ENCODE measurements at places on chromosomes 4 and X.

DNA sequence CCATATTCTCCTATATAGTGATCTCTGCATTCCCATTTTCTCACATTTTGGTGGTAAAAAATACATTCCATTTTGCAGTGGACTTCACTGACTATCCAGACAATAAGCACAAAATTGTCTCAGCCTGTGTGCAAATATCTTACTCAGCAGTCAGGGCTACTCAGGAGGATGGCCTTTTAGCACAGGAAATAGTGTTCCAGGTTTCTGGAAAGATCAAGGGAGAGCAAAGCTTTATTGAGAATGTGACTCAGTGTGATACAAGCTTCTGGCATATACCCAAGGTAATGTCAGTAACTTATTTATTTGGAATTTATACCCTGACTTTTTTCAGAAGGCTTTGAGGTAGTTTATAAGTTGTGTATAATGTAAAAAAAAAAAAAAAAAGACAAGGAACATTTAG, 233.4 kb downstream of the TEX13A start:
- no peak overlapping the region for H3K27ac ChIP-seq
- no peak for DNase-seq
- no peaks in the 10 kb centered on the region for H3K27me3 ChIP-seq
- H3K36me3 ChIP-seq: no peaks in the 10 kb centered on the region

GRCh38 chr4:174210354-174210753, 73.1 kb downstream of the FBXO8 start:
- H3K36me3 ChIP-seq: no peaks in the 10 kb centered on the region
- DNase-seq: no peak
- H3K4me3 ChIP-seq: no peak overlapping the region
- peaks cover 25% of the 10 kb centered on the region for H3K4me1 ChIP-seq

DNA sequence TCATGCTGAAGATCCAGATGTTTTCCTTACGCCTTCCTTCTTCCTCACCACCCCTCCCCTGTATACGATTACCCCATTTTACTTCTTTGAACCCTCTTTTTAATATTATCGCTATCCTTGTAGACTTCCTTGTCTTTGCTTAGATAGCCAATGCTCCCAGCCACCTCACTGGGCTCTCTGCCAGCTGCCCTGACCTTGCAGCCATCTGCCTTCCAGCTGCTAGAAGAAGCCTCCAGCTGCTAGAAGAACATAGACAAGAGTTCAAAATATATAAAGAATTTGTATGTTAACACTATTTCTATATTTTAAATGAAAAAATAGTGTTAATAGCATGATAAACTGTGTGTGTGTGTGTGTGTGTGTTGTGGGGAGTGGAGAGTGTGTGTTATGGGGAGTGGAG, 374.7 kb downstream of the ANKRD50 start:
- H3K36me3 ChIP-seq: no peaks in the 10 kb centered on the region
- H3K4me1 ChIP-seq: no peaks in the 10 kb centered on the region
- DNase-seq: no peak
- no peak overlapping the region for H3K4me3 ChIP-seq
- H3K27me3 ChIP-seq: peaks cover 2% of the 10 kb centered on the region
- no peak overlapping the region for H3K27ac ChIP-seq

DNA sequence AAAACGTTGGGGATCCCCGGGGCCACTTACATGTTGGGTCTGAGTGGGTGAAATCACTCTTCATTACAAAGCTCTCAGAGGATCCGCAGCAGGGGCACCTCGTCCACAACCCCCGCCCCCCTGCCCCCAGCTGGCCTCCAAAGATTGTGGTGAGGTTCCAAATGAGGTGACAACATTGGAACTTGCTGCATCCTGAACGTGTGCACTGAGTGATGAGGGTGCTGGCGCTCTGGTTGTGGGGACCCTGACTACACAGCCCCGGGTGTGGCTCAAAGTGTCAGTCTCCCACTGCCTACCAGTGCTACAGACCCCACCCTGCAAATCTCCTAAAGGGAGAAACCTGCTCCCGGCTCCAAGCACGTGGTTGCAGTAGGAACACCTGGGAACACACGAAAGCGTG, 111.9 kb downstream of the PHKA2 start:
- no peak overlapping the region for H3K27ac ChIP-seq
- H3K27me3 ChIP-seq: no peaks in the 10 kb centered on the region
- DNase-seq: no peak
- H3K4me3 ChIP-seq: no peak overlapping the region
- no peaks in the 10 kb centered on the region for H3K4me1 ChIP-seq

DNA sequence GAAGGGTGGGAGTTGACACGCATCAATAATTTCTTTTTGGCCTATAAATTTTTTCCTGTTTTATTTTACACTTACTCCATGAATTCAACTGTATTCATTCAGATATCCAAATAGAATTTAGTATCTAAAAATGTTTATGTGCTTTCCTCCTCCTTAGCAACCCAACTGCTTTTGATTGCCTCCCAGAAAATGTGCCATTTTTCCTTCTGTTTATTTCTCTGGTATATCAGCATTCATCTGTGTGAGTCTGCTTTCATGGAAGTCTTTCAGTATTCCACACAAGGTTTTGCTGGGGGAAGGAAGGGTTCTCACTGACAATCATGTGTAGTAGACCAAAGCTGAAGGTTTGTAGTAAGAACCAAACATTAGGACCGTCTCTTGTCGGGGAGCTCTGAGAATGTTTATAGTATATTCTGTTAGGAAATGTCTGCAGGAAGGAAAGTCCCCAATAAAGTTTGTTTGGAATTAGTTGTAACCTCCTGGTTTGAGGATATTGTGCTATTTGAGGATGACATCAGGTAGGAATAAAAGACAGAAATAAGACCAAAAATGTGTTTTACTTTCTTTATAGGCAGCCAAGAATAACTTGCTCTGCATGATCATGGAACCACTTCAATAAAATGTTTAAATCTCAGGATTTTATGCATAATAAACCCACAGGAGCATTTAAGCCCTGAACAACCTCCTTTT, 673.6 kb upstream of the INTU start:
- no peaks in the 10 kb centered on the region for H3K27me3 ChIP-seq
- no peak for DNase-seq
- H3K4me3 ChIP-seq: no peak overlapping the region
- no peaks in the 10 kb centered on the region for H3K36me3 ChIP-seq
- H3K4me1 ChIP-seq: no peaks in the 10 kb centered on the region
- no peak overlapping the region for H3K27ac ChIP-seq

GRCh38 chr4:151690164-151690870, 70.5 kb downstream of the GATB start:
- H3K36me3 ChIP-seq: no peaks in the 10 kb centered on the region
- DNase-seq: no peak
- H3K4me1 ChIP-seq: no peaks in the 10 kb centered on the region
- H3K4me3 ChIP-seq: no peak overlapping the region
